ENCODE measurements at places on chromosomes 2 and 18. TPM values are rescaled to one million over a fixed set of nuclear protein-coding genes. Genes with fewer than 3 reads are reported as not detected.

- DNase-seq = no peak
These were observed 88.7 kb downstream of the TFCP2L1 start for GRCh38 chr2:121196132-121196848.

DNA sequence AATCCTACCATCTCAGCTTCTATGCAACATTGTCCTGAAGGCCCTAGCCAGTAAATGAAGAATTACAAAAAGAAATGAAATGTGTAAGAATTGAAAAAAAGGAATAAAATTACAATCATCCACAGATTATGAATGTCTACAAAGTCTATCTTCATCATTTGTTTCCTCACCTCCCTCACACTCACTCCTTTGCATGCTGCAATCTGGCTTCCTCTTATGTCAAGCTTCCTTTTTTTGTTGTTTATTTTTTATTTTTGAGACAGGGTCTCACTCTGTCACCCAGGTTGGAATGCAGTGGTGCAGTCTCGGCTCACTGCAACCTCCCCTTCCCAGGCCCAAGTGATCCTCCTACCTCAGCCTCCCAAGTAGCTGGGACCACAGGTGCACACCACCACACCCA is 129.0 kb downstream of the CABYR start:
- no peak for DNase-seq

AMER3 gene
- not detected for polyA plus RNA-seq

LONRF2 gene
- 0.98 TPM for polyA plus RNA-seq
